ENCODE measurements at places on chromosomes 7 and 10.

- no peak for DNase-seq
Measured at GRCh38 chr7:17709599-17709998, 230.7 kb downstream of the SNX13 start.

DNA sequence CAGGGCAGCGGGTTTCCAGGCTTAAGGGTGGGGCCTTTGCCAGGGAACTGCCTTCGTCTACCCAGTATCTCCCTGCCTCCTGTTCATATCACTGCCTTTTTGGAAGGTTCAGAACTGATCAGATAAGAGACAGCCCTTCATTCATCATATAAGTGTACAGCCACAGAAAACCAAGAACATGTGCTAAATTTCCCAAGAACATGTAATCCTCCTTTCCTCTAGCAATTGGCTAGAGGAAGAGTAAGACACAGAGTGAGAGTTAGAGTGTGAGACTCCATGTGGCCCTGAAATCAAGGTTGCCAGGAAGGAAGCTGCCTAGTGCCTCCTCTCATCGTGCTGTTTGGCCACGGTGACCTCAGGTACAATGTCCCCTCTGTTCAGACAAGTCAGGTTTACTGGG, 770.9 kb downstream of the TNS3 start:
- no peak for DNase-seq

GRCh38 chr7:56811081-56811480, 321.2 kb downstream of the ZNF479 start:
- DNase-seq = no peak

DNA sequence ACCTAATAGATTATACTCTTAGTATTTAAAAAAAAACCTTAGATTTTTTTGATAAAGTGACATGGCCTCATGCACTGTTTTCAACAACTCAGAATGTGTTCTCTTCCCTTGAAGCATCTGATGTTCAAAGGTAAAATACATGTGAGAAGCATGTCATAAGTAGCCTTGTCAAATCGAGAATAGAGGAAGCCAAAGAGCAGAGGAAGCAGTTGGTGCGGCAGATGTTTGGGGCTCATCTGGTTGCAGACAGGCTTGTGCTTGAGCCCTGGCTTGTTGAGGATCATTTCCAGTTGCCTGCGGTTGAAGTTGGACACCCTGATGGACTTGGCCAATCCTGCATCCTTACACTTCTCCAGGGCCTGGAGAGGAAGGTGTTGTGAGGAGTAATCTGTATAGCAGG, 59.2 kb downstream of the AKR1E2 start:
- no peak for DNase-seq

- DNase-seq = peak; percentile 88
Measured at GRCh38 chr7:105638902-105639495, 57.7 kb upstream of the EFCAB10 start.

- peak; percentile 78 for DNase-seq
Measured at GRCh38 chr7:29639886-29640595, 76.4 kb downstream of the PRR15 start.

DNA sequence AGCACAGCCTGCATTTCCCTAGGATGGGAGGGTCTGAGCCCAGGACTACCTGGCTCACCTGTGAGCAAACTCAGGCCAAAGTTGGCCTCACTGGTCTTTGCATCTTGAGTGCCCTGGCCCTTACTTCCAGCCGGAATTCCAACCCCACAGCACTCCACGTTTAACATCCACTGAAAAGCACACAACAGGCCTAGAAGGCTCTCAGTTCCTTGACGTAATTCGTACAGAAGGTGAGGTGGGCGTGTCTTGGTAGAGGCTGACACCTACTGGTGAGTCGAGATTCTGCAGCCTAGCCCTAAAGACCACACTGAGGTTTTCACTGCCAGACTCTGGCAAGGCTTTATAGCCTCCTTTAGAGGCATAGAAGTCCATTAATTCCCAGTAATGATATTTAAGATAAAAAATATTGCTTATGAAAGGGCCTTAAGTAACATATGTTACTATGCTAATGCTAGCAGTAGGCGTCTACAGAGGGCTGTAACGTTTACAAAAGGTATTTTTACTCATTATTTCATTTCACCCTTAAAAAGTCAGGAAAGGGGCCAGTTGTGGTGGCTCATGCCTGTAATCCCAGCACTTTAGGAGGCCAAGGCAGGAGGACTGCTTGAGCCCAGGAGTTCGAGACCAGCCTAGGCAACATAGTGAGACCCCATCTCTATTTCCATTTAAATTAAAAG, 95.8 kb downstream of the HIP1 start:
- peak; percentile 20 for DNase-seq

GRCh38 chr7:50679218-50680007, 103.3 kb downstream of the GRB10 start:
- peak; percentile 63 for DNase-seq
